NCI-H2081 (cell line): ENCODE measurements at places on chromosomes 5 and 9.

- peak; percentile 85 for DNase-seq
Observed at GRCh38 chr5:37717613-37718431, 122.0 kb downstream of the GDNF start.

DNA sequence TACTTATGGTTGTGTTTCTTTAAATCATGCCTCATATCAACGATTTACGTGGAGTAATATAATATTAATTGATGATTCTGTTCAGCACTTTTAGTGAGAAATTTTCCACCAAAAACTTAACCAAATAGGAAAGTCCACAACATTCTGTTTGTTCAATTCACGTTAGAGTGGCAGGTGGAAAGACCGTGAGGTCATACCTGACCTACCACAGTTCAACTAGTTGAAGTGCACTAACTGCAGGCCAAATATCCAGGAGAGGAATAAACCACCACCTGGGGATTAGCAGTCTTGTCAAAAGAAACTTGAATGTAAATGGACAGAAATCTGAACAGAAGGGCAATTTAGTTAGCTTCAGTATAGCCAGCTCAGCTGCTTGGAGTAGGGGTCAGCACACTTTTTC lies 577.7 kb downstream of the KIF4B start:
- no peak for DNase-seq

GRCh38 chr5:135434591-135435466 lies 12.3 kb downstream of the DCANP1 start:
- DNase-seq: no peak

DNA sequence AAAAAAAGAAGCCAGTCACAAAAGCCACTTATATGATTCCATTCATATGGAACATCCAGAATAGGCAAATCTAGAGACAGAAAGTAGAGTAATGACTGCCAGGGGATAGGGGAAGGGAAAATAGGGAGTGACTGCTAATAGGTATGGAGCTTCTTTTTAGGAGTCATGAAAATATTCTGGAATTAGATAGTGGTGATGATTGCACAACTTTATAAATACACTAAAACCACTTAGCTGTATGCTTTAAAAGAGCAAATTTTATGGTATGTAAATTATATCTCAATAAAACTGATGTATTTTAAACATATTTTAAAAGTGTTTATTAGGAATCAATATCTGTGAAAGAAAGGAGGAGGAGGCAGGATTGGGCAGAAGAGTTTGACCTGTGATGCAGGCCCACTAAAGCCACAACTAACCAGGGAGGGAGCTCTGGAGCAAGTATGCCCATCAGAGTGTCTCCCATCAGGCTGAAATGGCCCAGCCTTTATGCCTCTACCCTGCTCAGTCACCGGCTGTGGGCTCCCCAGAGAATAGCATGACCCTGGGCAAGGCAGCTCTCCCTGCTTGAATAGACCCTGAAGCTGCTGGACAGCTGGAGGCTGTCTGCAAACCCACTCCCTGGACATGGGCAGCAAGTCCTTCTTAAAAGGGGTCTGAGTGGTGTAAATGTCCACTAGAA lies 96.0 kb upstream of the SLC44A1 start:
- DNase-seq: no peak

GRCh38 chr5:150254774-150255173 lies 34.8 kb downstream of the CAMK2A start:
- no peak for DNase-seq

GRCh38 chr5:162721125-162721524 lies 653.6 kb downstream of the GABRG2 start:
- DNase-seq: no peak

DNA sequence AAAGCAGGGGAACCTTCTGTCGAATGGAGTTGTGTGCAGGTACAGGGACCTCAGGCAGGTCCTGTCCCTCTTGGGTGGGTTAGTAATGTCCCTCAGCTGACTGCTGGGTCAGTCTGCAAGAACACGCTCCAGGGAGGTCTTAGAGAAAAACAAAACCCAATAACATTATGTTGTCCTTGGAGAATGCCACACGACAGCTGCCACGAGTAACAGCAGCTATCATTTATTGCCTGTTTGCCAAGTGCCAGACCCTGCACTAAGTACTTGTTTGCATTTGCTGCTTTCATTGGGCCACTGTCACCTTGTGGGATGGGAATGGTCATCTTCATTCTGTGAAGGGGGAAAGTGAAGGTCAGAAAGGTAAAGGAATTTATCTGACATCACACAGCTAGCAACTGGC lies 310.3 kb downstream of the SLIT3 start:
- DNase-seq: no peak

DNA sequence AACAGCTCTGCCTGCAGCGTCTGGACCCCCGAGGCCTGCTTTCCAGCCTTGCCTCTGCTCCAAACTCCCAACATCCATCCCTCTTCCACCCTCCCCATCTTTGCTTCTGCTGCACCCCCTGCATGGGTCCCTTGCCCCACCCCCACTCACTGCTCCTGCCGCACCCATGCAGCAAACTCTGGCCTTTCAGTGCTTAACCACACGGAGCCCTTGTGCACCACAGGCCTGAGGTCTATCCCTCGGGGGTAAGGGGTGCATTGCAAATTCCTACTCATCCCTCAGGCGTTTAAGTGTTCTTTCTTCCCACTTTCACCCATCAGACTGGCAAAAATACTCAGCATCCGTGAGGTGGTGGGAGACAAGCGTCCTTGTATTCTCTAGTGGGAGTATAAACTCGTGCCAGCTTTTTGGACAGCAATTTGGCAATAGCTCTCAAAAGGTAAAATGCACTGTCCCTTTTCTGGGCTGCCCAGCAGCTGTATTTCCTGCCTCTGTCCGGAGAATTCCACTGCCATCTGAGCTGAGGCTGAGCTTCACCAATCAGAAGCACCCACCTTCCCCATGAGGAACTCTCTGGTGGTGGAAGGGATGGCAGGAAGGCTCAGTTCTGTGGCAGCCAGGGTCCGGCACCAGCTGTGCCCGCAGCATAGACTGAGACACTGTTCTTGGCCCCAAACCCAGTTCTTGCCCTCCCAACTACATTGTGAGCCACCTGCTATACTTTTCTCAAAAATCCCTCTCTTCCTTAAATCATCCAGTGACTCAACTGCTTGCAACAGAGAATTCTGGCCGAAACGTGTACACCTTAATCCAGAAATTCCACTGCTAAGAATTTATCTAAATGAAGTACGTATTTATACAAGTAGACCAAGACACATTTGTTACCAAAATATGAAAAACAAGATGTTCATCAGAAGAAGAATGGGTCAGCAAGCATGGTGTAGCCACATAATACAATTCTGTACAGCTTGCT lies 15.0 kb downstream of the PSMB7 start:
- no peak for DNase-seq

- DNase-seq: peak; percentile 15
Observed at GRCh38 chr5:163565931-163566608, 60.7 kb downstream of the MAT2B start.

DNA sequence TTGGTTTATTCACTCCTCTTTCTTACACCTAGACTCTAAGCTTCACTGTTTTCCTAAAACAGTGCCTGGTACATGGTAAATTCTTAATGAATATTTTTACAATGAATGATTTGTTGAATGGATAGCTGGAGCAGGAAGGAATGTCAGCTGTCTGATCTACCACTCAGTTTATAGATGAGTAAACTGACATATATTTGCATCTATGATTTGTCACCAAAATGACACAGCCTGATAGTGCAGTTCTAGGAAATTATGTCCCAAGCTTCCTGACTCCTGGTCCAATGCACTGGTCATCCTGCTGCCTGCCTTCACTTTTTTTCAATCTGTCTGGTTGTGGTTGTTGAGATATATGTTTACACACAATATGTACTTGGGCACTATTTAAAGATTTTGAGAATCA lies 651.7 kb upstream of the WWC1 start:
- no peak for DNase-seq

DNA sequence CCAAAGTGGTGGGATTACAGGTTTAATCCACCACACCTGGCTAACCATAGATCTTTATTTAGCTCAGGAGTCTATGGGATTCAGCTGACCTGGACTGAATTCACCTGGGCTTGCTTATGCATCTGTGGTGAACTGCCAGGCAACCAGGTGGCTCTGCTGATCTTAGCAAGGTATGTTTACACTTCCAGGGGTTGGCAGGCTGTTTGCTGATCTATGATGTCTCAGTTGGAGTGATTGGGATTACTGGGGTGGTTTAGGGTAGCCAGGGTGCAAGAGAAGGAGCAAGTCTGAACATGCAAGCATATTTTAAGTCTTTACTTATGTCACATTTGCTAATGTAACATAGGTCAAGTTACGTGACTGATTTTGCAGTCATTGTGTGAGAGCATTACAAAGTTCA lies 63.6 kb upstream of the JAK2 start:
- DNase-seq: no peak

- no peak for DNase-seq
Observed at GRCh38 chr5:9622971-9623421, 7.2 kb downstream of the TAS2R1 start.

DNA sequence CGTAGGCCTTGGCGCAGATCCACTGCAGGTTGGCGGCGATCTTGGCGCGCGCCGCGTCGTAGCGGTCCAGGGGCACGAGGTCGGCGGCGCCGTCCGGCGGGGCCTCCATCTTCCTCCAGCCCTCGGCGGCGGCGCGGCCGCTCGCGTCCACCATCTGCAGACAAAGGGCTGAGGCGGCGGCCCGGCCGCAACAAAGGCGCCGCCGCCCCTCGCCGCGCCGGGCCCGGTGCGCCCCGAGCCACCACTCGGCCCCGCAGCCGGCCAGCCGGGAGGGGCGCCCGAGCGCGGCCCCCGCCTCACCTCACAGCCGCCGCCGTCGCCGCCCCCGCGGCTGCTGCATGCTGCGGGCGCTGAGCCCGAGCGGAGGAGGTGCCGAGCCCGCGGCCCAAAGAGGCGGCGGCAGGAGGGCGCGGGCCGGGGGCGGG lies 328 bp downstream of the CAMSAP1 start:
- DNase-seq: no peak

DNA sequence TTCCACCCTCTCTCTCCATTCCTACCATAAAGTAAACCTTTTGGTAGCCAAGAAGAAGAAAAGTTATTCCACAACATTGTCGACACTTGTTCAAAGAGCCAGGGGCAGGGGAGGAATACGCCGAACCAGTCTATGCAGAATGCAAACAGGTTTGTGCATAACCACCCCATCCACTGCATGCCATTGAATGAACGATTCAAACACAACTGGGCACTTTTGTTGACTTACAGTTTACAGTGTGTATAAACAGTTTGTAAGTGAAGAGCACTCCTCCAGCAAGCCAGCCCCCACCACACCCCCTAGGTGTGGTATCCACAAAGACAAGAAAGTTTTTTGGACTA lies 6.8 kb upstream of the S1PR3 start:
- DNase-seq: no peak

DNA sequence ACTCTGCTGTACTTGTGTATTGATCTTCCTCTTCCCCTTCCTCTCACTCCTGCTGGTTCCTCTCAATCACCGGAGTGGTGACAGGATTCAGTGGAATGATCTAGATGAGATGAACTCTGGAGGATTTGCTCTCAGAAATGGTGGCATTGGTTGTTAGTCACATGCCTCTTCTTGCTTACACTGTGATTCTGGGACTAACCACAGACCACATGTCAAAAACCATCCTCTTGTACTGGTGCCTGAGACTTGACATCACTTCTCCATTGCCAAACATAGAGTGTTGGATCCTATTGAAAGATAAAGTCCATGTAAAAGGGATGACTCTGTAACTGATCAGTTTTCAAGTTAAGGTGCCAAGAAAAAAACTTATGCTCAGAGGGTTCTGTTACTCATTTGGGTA lies 506.5 kb downstream of the DMAC1 start:
- no peak for DNase-seq

- no peak for DNase-seq
Observed at GRCh38 chr5:61788548-61788947, 456.5 kb downstream of the ZSWIM6 start.

GRCh38 chr9:87227456-87227855 lies 270.2 kb upstream of the DAPK1 start:
- DNase-seq: no peak

DNA sequence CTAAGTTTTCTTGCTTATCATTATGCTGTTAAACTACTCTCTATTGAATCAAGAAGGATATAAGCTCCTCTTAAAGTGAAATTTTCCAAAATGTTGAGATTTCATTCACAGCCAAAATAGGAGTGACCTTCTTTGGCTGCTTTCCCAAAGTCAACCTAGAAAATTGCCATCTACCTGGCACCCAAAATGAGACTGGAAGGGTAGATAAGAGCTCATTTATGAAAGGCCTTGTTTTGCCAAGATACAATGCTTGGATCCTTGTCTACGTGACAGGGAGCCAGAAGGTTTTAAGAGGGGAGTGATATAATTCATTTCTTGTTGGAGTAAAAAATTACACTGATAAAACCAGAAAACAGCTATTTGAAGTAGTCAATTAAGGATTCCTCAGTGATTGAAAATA lies 287.1 kb downstream of the IZUMO3 start:
- peak; percentile 65 for DNase-seq

GRCh38 chr9:119195521-119195920 lies 173.7 kb downstream of the BRINP1 start:
- peak; percentile 46 for DNase-seq

- no peak for DNase-seq
Observed at GRCh38 chr5:133930061-133930812, 38.2 kb downstream of the C5orf15 start.

DNA sequence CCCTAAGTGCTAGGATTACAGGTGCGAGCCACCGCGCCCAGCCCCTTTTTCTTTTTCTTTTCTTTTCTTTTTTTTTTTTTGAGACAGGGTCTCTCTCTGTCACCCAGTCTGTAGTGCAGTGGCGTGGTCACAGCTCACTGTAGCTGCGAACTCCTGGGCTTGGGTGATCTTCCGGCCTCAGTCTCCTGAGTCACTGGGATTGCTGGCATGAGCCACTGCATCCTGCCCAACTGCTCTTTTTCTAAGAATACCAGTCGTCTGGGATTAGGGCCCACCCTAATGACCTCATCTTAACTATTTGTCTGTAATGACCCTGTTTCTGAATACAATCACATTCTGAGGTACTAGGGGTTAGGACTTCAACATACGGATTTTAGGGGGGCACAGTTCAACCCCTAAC lies 34.1 kb upstream of the NANS start:
- no peak for DNase-seq

DNA sequence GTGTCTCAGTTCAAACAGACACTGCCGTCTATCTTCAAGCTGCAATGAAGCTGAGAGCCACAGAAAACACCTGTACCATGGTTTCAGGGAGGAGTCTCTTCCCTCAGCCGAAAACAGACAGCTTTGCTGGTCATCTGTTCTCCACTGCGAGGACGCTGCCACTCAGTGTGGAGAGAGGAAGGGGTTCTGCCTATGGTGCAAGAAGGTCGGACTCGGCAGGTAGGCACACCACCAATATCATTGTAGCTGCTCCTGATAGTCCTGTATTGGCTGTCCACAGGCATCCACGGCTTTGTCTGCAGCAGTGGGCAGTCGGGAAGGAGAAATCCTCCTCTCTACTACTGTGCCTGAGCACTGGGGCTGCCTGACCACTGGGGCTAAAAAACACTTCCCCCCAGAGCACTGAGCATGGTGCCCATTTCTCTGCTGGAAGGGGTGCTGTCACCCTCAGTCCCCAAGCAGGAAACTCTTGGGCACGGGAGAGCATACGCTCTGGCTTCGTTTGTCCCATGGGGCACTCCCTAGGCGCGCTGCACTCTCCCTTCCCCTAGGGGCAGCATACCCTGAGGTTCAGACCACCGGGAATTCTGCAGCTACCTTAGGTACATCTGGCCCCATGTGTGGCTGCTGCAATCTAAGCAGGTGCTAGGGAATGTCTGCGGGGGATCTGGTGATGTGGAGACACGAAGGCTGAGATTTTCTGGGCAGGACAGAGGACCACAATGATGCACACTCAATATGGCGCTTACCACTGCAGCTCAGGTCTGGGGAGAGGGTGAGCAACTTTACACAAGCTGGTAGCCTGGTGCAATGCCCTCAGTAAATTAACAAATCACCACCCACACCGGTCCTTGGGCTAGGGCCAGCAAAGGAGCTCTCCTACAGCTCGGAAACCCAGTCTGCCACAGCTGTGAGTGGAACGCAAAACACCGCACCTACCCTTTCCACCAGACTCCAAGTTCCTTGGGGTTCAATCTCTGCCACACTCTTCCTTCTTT lies 880.9 kb upstream of the SEMA6A start:
- DNase-seq: peak; percentile 42
